ENCODE measurements at places on chromosomes 11 and 22. TPM values are rescaled to one million over a fixed set of nuclear protein-coding genes. Genes with fewer than 3 reads are reported as not detected.

The SNX32 gene
- 0.09 TPM for total RNA-seq

The CCDC188 gene
- not detected for total RNA-seq

The APOBEC3F gene
- 1.8 TPM for total RNA-seq

The RELT gene
- total RNA-seq = 9.0 TPM

The TBX1 gene
- 5.0 TPM for total RNA-seq

The GLYATL1 gene
- not detected for total RNA-seq

The MS4A15 gene
- not detected for total RNA-seq

The SLC1A2 gene
- 0.27 TPM for total RNA-seq

The RBMXL2 gene
- not detected for total RNA-seq

The CYB5R3 gene
- total RNA-seq = 116 TPM

The GGTLC3 gene
- total RNA-seq = not detected

The CNIH2 gene
- total RNA-seq = 2.4 TPM

The FTH1 gene
- total RNA-seq = 18,049 TPM

The CD59 gene
- 963 TPM for total RNA-seq

The ARHGAP20 gene
- total RNA-seq = not detected

The NNMT gene
- total RNA-seq = 332 TPM

The EFCAB6 gene
- 0.91 TPM for total RNA-seq

The FGF3 gene
- total RNA-seq = not detected

The CRACR2B gene
- total RNA-seq = 5.7 TPM

The CREB3L1 gene
- total RNA-seq = 3.8 TPM

Data from A549 treated with Mapracorat at 1 μM for 4 hours (cell line).